Astrocyte (in vitro differentiated cells and primary cell): ENCODE measurements at places on chromosomes 7 and 10. TPM values are rescaled to one million over a fixed set of nuclear protein-coding genes. Genes with fewer than 3 reads are reported as not detected.

FAM13C gene
- total RNA-seq, result 8.7 and 9.3 TPM in 2 replicates

NAT16 gene
- 0.16 TPM in 1 of 2 replicates, not detected in the other for total RNA-seq

GRCh38 chr7:36949711-36950600 is 225.7 kb upstream of the AOAH start:
- no peak for DNase-seq

DNA sequence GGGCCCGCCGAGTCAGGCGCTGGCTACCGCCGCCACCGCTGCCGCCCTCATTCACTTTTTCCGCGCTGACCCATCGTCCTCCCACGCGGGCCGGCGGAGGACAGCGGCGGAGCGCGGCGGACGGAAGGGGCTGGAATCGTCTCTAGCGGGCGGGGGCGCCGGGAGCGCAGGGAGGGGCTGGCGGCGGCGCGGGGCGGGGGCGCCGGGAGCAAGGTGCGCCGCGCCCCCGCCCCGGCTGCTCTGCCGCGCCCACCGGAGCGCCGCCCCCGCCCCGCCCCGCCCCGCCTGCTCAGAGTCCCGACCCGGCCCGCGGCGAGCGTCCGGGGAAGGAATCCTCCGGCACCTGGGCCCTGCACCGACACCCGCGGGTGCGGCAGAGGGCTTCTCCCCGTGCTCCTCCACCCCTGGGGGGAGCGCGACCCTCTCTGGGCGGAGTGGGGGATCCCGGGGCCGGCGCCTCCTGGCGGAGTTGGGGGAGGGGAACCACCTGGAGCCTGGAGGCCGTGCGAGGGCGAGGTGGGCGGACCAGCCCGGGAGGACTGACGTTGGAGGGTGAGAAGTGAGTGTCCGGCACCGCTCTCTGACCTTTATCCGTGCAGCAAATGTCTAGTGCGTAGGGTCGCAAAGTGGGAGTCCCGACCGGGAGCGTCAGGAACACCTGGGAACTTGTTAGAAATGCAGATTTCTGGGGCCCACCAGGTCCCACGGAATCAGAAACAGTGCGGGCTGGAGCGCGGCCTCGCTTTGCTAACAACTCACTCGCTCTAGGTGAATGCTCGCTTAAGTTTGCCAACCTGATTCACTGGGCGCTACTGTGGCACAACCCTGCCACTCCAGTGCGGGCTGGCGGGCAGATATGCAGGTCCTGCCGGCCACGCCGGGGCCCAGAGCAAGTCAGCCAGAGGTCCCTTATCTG is at the start of gene COBL:
TSS of gene COBL (minus strand) at position 144 of the 916 bp plus-strand sequence. CDS start 176 bp downstream, outside the sequence.
- no peak for DNase-seq
